Colonic mucosa (tissue), 4 donors: ENCODE measurements at places on chromosomes 3 and 15. TPM values are rescaled to one million over a fixed set of nuclear protein-coding genes. Genes with fewer than 3 reads are reported as not detected.

Gene MAGI1
- 41.4 TPM for total RNA-seq

Gene PARP15
- 1.1 TPM for total RNA-seq

Gene DUOX2
- 111 TPM for total RNA-seq

Gene WDR5B
- total RNA-seq = 3.6 TPM

Gene TMEM158
- 8.2 TPM for total RNA-seq

Gene LINGO1
- total RNA-seq = 1.1 TPM

Gene GOLGA6D
- not detected for total RNA-seq

Gene OR5H2
- not detected for total RNA-seq

Gene C15orf39
- 27.3 TPM for total RNA-seq

Gene TMEM212
- total RNA-seq = not detected

Gene SUMF1
- 37.6 TPM for total RNA-seq

Gene SEMA3G
- 2.4 TPM for total RNA-seq

Gene FEZF2
- total RNA-seq = not detected

Gene SLC24A1
- 5.5 TPM for total RNA-seq

Gene CLDN18
- 0.11 TPM for total RNA-seq

Gene HIGD2B
- total RNA-seq = not detected

Gene FGF12
- total RNA-seq = 0.48 TPM

Gene WNT7A
- total RNA-seq = not detected

Gene STT3B
- 118 TPM for total RNA-seq

Gene ROPN1
- 1.1 TPM for total RNA-seq

Gene DAZL
- not detected for total RNA-seq

Gene MUC20
- 170 TPM for total RNA-seq

Gene FOXB1
- not detected for total RNA-seq

Gene RLBP1
- not detected for total RNA-seq

Gene ZBTB20
- 21.2 TPM for total RNA-seq

Gene GOLGA6B
- total RNA-seq = not detected

Gene SERPINI1
- total RNA-seq = 1.1 TPM

Gene FAM43A
- 7.2 TPM for total RNA-seq

Gene FSD2
- total RNA-seq = not detected

Gene CFAP100
- not detected for total RNA-seq

Gene SH3GL3
- not detected for total RNA-seq

Gene CHMP2B
- 103 TPM for total RNA-seq

Gene AMT
- 24.5 TPM for total RNA-seq

Gene STX19
- total RNA-seq = 18.8 TPM
